ENCODE measurements at places on chromosomes 3 and 15. TPM values are rescaled to one million over a fixed set of nuclear protein-coding genes. Genes with fewer than 3 reads are reported as not detected.
A peak's percentile ranks its signal among the peaks of the same experiment; 100 is the strongest.

DLEC1 gene
- total RNA-seq, result not detected

ECT2 gene
- total RNA-seq, result 39.1 TPM

TMEM212 gene
- not detected for total RNA-seq

UROC1 gene
- 0.05 TPM for total RNA-seq

SOX14 gene
- total RNA-seq, result not detected

TF gene
- 0.59 TPM for total RNA-seq

CPEB1 gene
- 19.1 TPM for total RNA-seq

RETNLB gene
- total RNA-seq, result not detected

LDHAL6B gene
- total RNA-seq, result not detected

SLC38A3 gene
- 0.42 TPM for total RNA-seq

USP50 gene
- total RNA-seq, result 1.2 TPM

ISY1 gene
- total RNA-seq, result 34.9 TPM

C3orf52 gene
- total RNA-seq, result 12.4 TPM

SH2D7 gene
- total RNA-seq, result not detected

MFGE8 gene
- 41.4 TPM for total RNA-seq

FETUB gene
- total RNA-seq, result not detected

CASR gene
- total RNA-seq, result not detected

DNA sequence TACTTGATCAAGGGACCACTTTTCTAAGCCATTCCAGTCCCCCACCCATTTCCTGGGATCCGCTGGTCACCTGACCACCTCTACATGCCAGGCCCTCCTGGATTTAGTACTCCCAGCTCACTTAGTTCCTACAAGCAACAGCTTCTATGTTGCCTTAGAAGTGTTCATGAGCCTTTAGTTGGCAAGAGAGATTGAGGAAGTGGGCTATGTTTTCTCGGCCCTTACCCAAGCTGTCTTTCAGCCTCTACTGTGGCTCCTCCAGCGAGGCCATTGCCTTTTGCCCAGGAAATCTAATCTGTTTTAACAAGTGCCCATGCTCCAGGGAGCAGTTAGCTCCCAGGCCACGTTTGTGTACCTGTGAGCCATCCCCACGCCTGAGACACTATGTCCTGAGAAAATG, 4.5 kb upstream of the PRKAR2A start:
- DNase-seq, result no peak

- no peak for DNase-seq
Measured at GRCh38 chr15:59060348-59060747, 44.6 kb upstream of the CCNB2 start.

DNA sequence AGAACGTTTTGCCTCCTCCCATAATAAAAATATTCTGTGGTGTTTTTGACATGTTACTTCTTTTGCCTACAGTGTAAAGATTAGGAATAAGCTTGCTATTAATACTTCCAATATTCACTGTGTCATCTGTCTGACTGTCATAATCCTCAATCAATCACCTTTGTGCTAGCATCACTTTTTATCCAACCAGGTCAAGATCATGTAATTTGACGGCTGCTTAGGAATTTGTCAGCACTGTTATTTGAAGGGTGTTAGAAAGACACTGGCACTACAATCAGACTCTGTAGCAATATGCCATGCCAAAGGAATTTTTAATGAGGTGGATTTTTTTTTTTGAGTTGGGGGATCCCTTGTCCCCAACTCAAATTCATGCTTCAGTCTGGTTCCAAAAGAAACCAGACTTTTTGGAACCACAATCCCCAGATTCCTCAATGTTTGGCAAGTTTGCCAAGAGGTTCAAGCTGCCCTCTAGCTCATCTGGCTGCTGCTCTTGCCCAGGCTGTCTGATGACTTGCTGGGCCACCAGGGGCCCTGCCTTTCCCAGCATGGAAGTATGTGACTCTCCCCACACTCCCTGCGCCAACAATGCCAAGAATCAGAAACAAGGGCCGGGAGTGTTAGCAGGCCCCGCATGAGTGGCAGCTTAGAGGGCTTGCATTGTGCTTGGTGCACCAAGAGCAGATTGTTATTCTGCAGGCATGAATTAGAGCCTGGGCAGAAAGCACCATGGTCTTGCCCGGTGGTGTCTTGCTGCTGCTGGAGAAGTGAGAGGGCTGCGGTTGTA, 58.6 kb upstream of the TSC22D2 start:
- peak; percentile 89 for DNase-seq

DNA sequence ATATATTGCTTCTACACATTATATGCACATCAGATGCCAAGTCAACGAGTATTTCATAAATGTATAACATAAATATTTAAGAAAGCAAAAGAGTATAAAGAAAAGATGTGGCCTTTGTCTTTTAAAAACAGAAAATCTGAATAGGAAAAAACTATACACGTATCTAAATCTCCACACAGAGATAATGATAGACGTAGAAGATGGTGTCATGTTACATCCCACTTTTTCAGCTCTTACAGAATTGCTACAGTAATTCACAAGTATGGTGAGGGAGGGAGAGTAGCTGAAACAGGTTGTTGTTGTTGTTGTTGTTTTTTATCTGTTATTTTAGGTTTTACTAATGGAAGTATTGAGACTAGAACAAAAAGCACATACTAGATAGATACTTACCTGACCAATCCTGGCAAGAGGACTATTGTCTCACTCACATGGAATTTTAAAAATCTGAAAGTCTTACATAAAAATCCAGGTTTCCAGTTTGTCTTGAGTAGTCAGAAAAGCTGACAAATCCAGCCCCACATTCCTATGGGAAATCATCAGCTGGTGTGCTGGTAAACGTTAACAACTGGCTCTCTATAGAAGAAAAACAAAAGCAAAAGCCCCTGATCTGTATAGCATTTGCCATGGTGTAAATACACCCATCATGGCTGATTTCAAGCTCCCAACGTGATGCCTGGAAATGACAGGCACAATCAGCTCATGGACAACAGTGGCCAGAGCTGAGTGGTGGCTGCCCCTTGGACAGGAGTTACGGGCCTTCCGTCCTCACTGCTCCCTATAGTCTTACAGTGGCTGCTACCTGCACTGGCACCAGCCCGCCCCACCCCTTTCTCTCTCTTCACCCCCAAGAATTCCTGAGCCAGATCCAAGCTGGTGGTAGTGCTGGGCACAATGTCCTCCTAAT, 47.4 kb upstream of the VGLL4 start:
- no peak for DNase-seq

- no peak for DNase-seq
Measured at GRCh38 chr3:52479877-52480575, 15.1 kb upstream of the STAB1 start.

DNA sequence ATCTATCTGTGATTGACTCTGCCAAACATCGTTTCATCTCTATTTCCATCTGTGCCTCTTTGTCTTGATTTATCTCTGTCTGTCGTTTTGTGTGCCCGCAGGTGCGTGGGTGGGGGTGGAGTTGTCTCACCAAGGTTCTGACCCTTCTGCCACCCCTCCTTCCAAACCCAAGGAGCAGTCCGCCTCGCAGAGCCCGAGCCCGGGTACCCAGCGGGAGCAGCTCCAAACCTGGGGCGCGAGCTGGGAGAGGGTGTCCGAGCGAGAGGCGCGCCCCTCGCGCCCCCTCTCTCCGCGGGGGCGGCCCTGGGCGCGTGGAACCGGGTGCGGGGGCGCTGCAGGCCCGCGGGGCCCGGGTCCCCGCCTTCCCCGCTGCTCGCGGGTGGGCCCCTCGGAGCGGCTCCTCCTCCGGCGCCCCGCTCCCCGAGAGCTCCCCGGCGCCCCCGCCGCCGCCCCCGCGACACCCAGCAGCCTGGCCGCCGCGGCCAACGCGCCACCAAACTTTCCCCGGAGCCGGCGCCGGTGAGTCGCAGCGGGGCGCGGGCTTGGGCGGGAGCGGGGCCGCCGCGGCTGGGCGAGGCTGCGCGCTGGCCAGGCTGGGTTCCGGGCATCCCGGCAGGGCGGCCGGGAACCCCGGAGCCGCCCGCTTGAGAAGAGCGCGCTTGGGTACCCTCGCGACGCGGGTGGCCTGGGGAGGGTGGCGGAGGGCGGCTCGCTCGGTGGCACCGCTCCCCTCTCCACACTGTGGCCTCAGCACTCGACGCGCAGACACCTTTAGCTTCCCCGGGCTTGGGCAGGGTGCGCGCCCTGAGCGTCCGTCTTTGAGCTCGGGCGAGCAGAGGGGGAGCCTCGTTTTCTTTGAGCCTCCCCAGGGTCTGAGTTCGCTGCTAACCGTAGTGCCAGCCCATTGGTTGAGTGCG, at the start of gene HRH1:
TSS of gene HRH1 (plus strand) at position 458 of the 917 bp plus-strand sequence. CDS start 104,545 bp downstream, outside the sequence.
- DNase-seq, result no peak

DNA sequence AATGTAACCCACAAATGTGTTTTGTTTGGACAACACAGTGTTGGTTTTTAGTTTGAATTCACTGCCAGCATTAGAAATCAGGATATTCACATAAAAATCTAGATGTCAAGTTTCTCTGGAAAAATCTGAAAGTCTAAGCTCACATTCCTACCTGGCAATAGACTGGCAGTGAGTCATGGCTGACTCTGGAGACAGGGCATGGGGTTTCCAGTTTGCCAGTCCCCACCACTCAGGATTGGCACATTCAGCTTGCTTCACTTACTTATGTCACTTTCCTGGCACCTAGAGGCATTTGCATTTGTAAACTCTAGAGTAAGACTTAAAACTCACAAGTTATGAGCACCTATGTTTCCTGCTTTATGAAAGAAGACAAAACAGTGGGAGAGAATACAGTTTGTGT, 19.1 kb upstream of the SEC61A1 start:
- DNase-seq, result no peak

DNA sequence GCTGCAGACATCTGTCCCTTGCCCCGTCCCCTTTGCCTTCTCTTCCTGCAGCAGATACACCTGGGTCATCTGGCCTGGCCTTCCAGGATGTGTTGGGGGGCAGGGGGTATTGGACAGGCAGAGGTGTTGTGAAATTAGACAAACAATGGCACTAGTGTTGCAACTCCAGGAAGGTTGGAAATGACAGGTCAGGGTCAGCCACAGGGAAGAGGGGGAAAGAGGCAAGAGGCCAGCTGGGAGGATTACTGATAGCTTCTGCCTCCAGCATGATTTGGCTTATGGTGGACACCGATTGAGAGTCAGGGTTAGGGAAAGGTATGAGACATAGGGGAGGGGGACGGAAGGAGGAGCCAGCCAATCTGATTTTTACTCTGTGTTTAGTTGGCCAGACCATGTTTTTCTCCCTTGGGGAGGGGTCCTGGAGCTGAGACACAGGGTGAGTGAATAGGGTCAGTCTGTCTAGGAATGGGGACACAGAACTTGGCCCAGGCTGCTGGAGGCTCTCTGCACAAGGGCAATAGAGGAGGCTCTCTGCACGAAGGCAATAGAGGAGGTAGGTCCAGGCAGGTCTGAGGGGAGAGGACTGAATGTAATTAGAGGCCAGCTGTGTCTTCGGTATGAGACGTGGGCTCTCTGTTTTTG, 3.4 kb upstream of the ATP2B2 start:
- DNase-seq, result no peak

- no peak for DNase-seq
Measured at GRCh38 chr3:72550582-72551262, 297.5 kb downstream of the SHQ1 start.

DNA sequence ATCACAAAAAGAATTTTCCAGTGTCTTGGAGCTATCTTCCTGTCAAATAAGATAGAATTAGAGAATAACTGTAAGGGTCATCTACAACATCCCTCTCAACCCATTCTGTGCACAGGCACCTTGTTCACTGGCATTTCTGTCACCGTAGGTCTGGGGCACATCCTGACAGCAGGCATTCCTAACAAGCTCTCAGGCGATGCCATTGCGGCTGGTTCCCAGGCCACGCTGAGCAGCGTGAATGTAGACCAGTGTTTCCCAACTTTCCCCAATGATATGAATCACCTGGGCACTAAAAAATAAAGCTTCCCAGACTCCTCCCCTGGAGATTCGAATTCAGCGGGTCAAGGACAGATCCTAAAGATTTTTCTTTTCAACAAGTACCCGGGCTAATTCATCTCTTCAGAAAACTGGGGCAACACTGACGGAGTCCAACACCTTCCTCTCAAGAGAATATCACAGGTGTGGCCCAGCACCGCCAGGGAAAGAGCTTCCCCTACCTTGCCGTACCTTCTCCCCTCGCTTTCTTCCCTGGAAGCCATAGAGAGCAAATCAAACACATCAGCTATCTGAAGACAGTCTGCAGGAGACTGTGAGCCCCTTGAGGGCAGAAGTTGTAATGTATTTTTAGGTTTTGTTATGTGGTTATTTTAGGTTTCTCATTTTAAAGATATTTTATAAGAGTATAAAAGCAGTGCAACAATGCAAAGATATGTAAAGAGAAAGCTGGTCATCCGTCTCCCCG, 143.4 kb downstream of the LIPC start:
- DNase-seq, result no peak

DNA sequence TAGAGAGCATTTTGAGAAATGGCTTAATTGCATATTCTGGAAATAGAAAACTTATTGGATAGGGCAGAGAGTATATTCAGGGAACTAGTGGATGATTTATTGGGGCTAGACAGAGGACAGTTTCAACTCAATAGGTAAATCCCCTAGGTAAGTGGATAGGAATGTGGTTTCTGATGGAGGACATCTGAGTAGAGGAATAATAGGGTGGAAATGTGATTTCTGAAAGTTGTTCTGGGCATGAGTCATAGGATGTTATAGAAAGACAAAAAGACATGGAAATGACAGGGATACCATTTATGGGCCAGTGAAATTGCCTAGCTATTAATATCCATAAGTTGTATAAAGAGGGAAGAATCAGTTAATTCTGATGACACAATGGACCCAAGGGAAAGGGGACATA, 563.3 kb upstream of the GOLIM4 start:
- no peak for DNase-seq

DNA sequence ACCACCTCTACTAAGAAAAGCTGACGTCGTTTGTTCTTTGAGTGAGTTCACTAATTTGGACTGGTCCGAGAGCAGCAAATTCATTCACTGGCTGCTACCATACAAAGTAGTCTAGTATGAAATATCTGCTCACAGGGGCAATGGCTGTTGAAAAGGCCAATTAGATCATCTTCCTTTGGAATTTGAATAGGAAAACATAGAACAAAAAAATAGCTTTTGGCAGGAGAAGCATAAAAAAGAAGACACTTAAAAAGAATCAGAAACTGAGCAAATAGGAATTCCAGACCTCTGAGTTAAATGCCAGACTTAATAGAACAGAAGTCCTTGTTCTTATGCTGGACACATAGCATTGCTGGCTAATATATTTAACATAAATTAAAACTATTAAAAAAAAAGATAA, 159.3 kb downstream of the IL1RAP start:
- no peak for DNase-seq

DNA sequence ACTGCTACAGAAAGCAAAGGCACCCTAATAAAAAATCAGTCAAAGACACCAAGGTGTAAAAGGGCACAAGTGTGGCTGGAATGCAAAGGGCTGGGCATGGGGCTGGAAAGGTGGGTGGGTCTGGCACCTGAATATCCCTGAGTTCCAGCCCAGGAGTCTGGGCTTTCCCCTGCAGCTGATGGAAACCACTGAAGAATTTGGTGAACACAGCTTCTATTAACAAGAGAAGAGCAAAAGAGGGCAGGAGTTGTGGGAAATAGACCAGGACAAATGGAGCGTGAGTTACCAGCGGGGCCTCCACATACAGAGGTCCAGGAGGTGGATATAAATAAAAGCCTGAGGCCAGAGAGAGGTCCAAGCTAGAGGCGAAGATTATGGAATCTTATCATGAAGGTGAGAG, 45.1 kb upstream of the TPM1 start:
- no peak for DNase-seq

GRCh38 chr15:89332446-89332845, 2.2 kb downstream of the POLG start:
- peak; percentile 52 for DNase-seq

Data from SK-MEL-5 (cell line).